ENCODE measurements at places on chromosomes 16 and 17.

GRCh38 chr17:82029391-82029790 lies 2.1 kb upstream of the RAC3 start:
- no peak for DNase-seq

DNA sequence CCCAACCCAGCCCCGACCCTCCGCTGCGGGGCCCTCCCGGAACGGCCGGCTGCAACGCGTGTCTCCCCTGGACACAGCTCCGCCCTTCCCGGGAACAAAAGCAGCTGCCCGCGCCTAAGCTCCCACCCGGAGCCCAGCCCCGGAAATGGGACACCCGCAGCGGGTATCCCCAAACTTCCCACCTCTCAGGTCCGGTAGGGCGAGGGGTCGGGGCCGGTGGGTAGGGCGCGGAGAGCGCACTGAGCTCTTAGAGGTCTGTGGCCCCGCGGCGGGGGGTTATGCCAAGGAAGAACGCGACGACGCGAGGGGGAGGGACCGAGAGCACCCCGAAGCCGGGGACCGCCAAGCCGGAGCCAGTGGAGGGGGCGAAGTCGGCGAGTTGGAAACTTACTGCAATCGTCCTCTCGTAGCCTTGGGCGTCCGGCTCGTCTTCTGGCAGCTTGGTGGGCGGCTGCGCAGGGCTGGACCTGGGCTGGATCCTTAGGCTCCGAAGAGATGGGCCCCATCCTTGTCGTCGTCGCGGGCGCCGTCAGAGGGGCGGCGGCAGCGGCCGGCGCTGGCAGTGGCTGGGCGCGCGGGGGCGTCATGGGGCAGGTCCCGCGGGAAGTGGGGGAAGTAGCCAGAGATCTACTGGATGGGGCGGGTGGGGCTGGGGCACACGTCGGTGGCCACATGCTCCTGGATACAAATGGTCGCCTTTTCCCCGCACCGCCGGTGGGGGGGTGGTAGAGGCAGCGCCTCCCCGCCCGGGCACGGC lies 6.9 kb downstream of the USP6 start:
- no peak for DNase-seq

GRCh38 chr16:53507464-53508179 lies 4.6 kb upstream of the AKTIP start:
- DNase-seq, result no peak

DNA sequence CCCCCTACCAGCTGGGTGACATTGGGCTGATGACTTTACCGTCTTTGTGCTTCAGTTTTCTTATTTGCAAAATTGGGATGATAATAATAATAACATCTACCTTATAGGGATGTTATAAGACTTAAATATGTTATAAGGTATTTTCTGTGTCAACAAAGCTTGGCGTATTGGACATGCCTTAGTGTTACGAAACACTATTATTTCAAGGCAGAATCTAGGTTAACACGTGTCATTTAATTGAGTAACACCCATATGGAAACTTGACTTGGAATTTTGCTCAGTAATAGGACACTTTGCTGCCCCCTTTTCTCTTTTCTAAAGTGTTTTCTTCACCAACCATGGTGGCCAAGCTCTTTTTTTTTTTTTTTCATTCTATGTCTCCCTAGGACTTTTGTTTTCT lies 294.2 kb upstream of the SALL1 start:
- no peak for DNase-seq

GRCh38 chr17:13925579-13925978 lies 143.7 kb upstream of the COX10 start:
- DNase-seq, result no peak
